Activated CD4-positive, alpha-beta memory T cell treated with anti-CD3 and anti-CD28 coated beads for 36 hours (primary cell): ENCODE measurements at places on chromosomes 12 and 14. TPM values are rescaled to one million over a fixed set of nuclear protein-coding genes. Genes with fewer than 3 reads are reported as not detected.

- no peak overlapping the region for H3K27ac ChIP-seq
- H3K36me3 ChIP-seq = no peaks in the 10 kb centered on the region
- peaks cover 5% of the 10 kb centered on the region for H3K27me3 ChIP-seq
- peak; percentile 49 for DNase-seq
- H3K4me1 ChIP-seq = peaks cover 16% of the 10 kb centered on the region
These were observed 76.6 kb downstream of the SSPN start for GRCh38 chr12:26271889-26272492.

GRCh38 chr14:77903937-77904617 is 104.2 kb downstream of the ADCK1 start:
- H3K27me3 ChIP-seq = no peaks in the 10 kb centered on the region
- DNase-seq = no peak
- peaks cover 19% of the 10 kb centered on the region for H3K36me3 ChIP-seq
- peaks cover 2% of the 10 kb centered on the region for H3K4me1 ChIP-seq

Gene HCAR1
- 0.27 TPM for total RNA-seq

DNA sequence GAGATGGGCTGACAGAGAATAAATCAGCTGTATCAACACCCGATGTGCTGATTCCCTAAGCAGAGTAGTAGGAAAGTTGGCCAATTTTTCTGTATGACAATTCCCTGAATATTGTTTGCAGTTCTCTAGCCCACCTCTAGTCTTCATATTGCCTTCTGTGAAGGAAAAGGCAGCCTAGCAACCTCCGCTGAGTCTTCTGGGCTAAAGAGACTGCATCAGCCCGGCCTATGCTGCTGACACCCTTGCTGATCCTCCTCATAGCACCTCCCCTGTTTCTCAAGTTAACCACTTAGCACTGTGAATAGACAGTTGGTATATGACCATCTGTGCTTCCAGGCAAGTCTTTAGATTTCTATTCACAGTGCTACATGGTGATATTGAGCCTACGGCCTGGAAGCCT is 161.1 kb upstream of the EGLN3 start:
- H3K4me1 ChIP-seq = no peaks in the 10 kb centered on the region
- no peak overlapping the region for H3K4me3 ChIP-seq
- H3K27me3 ChIP-seq = peaks cover 13% of the 10 kb centered on the region
- H3K36me3 ChIP-seq = peaks cover 4% of the 10 kb centered on the region
- H3K27ac ChIP-seq = no peak overlapping the region

- H3K36me3 ChIP-seq = peaks cover 38% of the 10 kb centered on the region
- no peaks in the 10 kb centered on the region for H3K27me3 ChIP-seq
- DNase-seq = no peak
These were observed 53.3 kb downstream of the BDKRB1 start for GRCh38 chr14:96309133-96309895.

- peak within 1 kb of the TSS; percentile 76 for H3K27ac ChIP-seq
- H3K4me3 ChIP-seq = peak within 1 kb of the TSS; percentile 99
- DNase-seq = peak; percentile 85
- H3K27me3 ChIP-seq = peaks cover 3% of the 10 kb centered on the region
- H3K36me3 ChIP-seq = peaks cover 7% of the 10 kb centered on the region
- peaks cover 19% of the 10 kb centered on the region for H3K4me1 ChIP-seq
These were observed at the start of gene PFKM for GRCh38 chr12:48119078-48119833. PFKM (plus strand) TSS chr12:48119364; CDS start chr12:48122775, 3,411 bp downstream.

- peaks cover 58% of the 10 kb centered on the region for H3K36me3 ChIP-seq
- peak overlapping the region; percentile 84 for H3K27ac ChIP-seq
- no peak for DNase-seq
- peak overlapping the region; percentile 25 for H3K4me3 ChIP-seq
These were observed 36.5 kb downstream of the ZC3H14 start for GRCh38 chr14:88599326-88599725.

Gene SPTLC2
- 23.6 TPM for total RNA-seq

- H3K4me1 ChIP-seq = peaks cover 80% of the 10 kb centered on the region
- H3K36me3 ChIP-seq = peaks cover 25% of the 10 kb centered on the region
- no peak for DNase-seq
- H3K27me3 ChIP-seq = no peaks in the 10 kb centered on the region
- H3K4me3 ChIP-seq = no peak overlapping the region
These were observed 7.5 kb downstream of the PSMA6 start for GRCh38 chr14:35299708-35300107.

- no peak for DNase-seq
- no peaks in the 10 kb centered on the region for H3K27me3 ChIP-seq
- no peak overlapping the region for H3K27ac ChIP-seq
- no peaks in the 10 kb centered on the region for H3K36me3 ChIP-seq
These were observed 13.6 kb downstream of the FAM222A start for GRCh38 chr12:109727039-109727723.

GRCh38 chr14:56488306-56488705 is 91.3 kb upstream of the TMEM260 start:
- H3K4me3 ChIP-seq = no peak overlapping the region
- no peaks in the 10 kb centered on the region for H3K27me3 ChIP-seq
- DNase-seq = no peak

GRCh38 chr14:101474563-101475455 is 86.5 kb upstream of the DIO3 start:
- no peaks in the 10 kb centered on the region for H3K4me1 ChIP-seq
- no peaks in the 10 kb centered on the region for H3K36me3 ChIP-seq
- peaks cover 13% of the 10 kb centered on the region for H3K27me3 ChIP-seq
- no peak overlapping the region for H3K4me3 ChIP-seq
- H3K27ac ChIP-seq = no peak overlapping the region

Gene PTGES3
- 355 TPM for total RNA-seq

Gene THTPA
- 7.7 TPM for total RNA-seq

DNA sequence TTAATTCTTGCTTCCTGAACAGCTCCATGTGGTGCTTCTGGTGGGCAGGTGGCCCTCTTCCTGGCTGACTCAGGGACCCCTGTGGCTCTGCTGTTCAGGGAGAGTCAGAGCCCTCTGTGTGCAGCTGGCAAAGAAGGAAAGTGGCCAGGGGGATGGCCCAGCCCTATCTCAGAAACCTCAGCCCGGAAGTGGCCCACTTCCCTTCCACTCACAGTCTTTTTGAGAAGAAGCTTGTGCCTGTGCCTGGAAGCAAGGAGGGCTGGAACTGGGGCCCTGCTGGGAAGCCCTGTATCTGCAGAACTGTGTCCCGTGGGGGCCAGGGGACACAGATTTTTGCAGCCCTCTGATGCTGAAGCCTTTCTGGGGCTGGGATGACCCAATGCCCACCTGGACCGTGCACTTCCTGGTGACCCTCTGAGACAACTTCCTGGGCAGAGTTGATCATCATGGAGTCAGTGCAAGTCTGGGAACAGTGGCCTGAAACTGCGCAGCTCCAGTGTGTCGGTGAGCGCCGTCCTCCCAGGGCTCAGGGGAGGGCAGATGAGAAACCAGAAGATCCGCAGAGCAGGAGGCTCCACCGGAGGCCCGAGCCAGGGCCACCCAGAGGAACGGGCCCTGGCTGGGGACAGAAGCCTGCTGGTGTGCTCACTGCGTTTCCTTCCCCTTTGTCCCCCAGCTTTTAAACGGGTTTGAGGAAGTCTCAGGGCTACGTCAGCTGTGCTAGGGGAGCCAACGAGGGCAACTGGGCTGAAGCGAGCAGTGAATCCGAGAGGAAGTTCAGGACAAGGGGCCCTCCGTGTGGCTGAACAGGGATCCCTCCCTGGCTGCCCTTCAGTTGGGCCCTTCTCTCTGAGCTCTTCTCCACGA is 217.4 kb upstream of the RTL1 start:
- H3K4me3 ChIP-seq = no peak overlapping the region
- H3K27me3 ChIP-seq = peaks cover 2% of the 10 kb centered on the region
- no peaks in the 10 kb centered on the region for H3K36me3 ChIP-seq
- H3K27ac ChIP-seq = no peak overlapping the region

GRCh38 chr14:95047754-95048153 is 109.6 kb downstream of the DICER1 start:
- no peaks in the 10 kb centered on the region for H3K4me1 ChIP-seq
- H3K36me3 ChIP-seq = no peaks in the 10 kb centered on the region
- no peak for DNase-seq
- no peak overlapping the region for H3K4me3 ChIP-seq
- H3K27ac ChIP-seq = no peak overlapping the region

- H3K4me3 ChIP-seq = no peak overlapping the region
- no peaks in the 10 kb centered on the region for H3K27me3 ChIP-seq
- no peak overlapping the region for H3K27ac ChIP-seq
- no peak for DNase-seq
- no peaks in the 10 kb centered on the region for H3K4me1 ChIP-seq
These were observed 571.7 kb downstream of the RPS29 start for GRCh38 chr14:49014476-49014875.

DNA sequence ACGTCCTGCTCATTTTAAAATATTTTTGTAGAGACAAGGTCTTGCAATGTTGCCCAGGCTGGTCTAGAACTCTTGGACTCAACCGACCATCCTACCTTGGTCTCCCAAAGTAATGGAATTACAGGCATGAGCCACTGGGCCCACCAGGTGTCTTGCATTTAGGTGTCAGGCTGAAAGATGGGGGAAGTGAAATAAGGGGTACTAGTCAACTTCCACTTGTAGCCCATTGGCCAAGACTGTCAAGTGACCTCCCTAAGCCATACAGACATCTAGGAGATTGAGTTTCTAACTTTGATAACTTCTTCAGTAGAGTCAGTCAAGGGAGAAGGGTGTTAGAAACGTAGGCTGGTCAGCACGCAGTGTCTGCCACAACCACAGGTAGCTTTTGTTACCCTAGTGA is 32.0 kb downstream of the ARF6 start:
- H3K27me3 ChIP-seq = no peaks in the 10 kb centered on the region
- no peak for DNase-seq
- H3K36me3 ChIP-seq = no peaks in the 10 kb centered on the region
- no peak overlapping the region for H3K27ac ChIP-seq
- no peak overlapping the region for H3K4me3 ChIP-seq
- H3K4me1 ChIP-seq = peaks cover 16% of the 10 kb centered on the region

- no peaks in the 10 kb centered on the region for H3K36me3 ChIP-seq
- H3K4me3 ChIP-seq = no peak overlapping the region
- H3K27me3 ChIP-seq = peaks cover 26% of the 10 kb centered on the region
- H3K27ac ChIP-seq = no peak overlapping the region
- no peak for DNase-seq
- H3K4me1 ChIP-seq = no peaks in the 10 kb centered on the region
These were observed 54.1 kb upstream of the ASPG start for GRCh38 chr14:104031384-104031783.

- peak overlapping the region; percentile 81 for H3K27ac ChIP-seq
- peaks cover 30% of the 10 kb centered on the region for H3K4me1 ChIP-seq
- no peak for DNase-seq
- no peaks in the 10 kb centered on the region for H3K27me3 ChIP-seq
- no peak overlapping the region for H3K4me3 ChIP-seq
These were observed 8.5 kb upstream of the MYL6B start for GRCh38 chr12:56143870-56144269.

GRCh38 chr14:75247286-75247922 is 31.2 kb upstream of the FOS start:
- H3K27me3 ChIP-seq = peaks cover 4% of the 10 kb centered on the region
- H3K36me3 ChIP-seq = no peaks in the 10 kb centered on the region
- peaks cover 55% of the 10 kb centered on the region for H3K4me1 ChIP-seq
- DNase-seq = peak; percentile 85
- H3K4me3 ChIP-seq = peak overlapping the region; percentile 9

GRCh38 chr12:132222096-132222807 is 78.0 kb downstream of the NOC4L start:
- peak; percentile 41 for DNase-seq
- no peak overlapping the region for H3K27ac ChIP-seq
- no peak overlapping the region for H3K4me3 ChIP-seq

- no peaks in the 10 kb centered on the region for H3K4me1 ChIP-seq
- no peak for DNase-seq
- H3K4me3 ChIP-seq = no peak overlapping the region
- no peak overlapping the region for H3K27ac ChIP-seq
These were observed 12.7 kb upstream of the SVOP start for GRCh38 chr12:109033239-109034196.

GRCh38 chr14:67986131-67986841 is 166.7 kb downstream of the RAD51B start:
- H3K4me3 ChIP-seq = no peak overlapping the region
- peaks cover 5% of the 10 kb centered on the region for H3K4me1 ChIP-seq
- no peak for DNase-seq
- H3K27me3 ChIP-seq = no peaks in the 10 kb centered on the region

Gene SMCO2
- total RNA-seq = 0.19 TPM

Gene GLS2
- total RNA-seq = 6.1 TPM

GRCh38 chr12:91954326-91954725 is 191.3 kb downstream of the BTG1 start:
- no peaks in the 10 kb centered on the region for H3K4me1 ChIP-seq
- H3K27me3 ChIP-seq = no peaks in the 10 kb centered on the region
- no peak overlapping the region for H3K27ac ChIP-seq
- H3K36me3 ChIP-seq = peaks cover 2% of the 10 kb centered on the region
- DNase-seq = no peak
- H3K4me3 ChIP-seq = no peak overlapping the region

DNA sequence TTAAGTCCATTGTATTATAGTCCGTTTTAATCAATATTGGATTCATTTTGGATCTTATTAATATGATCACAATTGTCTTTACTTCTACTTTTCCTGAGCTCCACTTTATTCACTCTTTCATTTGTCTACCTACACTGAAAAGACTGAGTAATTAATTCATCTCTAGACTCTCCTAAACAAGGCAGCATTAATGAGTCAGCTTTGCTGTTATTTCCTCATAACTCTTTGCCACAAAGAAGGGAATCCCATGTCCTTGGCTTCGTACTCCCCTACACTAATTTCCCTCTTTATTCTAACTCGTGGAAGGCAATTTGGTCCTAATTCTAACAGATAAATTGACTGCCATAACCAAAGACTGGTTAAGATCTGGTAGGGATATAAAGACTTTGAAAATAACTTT is 91.9 kb downstream of the ARMH4 start:
- no peaks in the 10 kb centered on the region for H3K4me1 ChIP-seq
- peaks cover 4% of the 10 kb centered on the region for H3K27me3 ChIP-seq
- H3K27ac ChIP-seq = no peak overlapping the region
- H3K36me3 ChIP-seq = no peaks in the 10 kb centered on the region

GRCh38 chr12:52005903-52006703 is 643 bp upstream of the TAMALIN start:
- peaks cover 14% of the 10 kb centered on the region for H3K4me1 ChIP-seq
- peak overlapping the region; percentile 28 for H3K27ac ChIP-seq
- H3K27me3 ChIP-seq = peaks cover 2% of the 10 kb centered on the region

Gene FBXO34
- total RNA-seq = 19.8 TPM

Gene AJUBA
- 1.7 TPM for total RNA-seq

DNA sequence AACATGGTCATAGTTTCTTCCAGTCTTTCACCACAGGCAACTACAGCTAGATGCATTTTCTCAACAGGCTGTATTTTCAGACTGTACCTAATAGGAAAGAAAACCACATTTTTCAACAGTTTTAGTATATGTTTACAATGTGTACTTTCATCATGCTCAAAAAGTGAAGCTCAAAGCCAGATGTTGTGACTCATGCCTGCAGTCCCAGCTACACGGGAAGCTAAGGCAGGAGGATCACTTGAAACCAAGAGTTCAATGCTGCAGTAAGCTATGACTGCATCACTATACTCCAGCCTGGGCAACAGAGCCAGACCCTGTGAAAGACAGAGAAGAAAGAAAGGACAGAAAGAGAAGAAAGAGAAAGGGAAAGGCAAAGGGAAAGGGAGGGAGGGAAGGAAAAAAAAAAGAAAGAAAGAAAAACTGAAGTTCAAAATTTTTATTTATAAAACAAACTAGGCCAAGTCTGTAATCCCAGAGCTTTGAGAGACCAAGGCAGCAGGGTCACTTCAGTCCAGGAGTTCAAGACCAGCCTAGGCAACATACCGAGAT is 25.5 kb downstream of the GXYLT1 start:
- DNase-seq = peak; percentile 21
- H3K36me3 ChIP-seq = peaks cover 28% of the 10 kb centered on the region
- H3K4me3 ChIP-seq = no peak overlapping the region
- no peaks in the 10 kb centered on the region for H3K27me3 ChIP-seq
